Activated CD4-positive, alpha-beta T cell treated with anti-CD3 and anti-CD28 coated beads, Interleukin-2, amount 10 ng/mL, durations not matched to agents 7 days and 5 days (primary cell): ENCODE measurements at places on chromosomes 4 and X. TPM values are rescaled to one million over a fixed set of nuclear protein-coding genes. Genes with fewer than 3 reads are reported as not detected.

GRCh38 chr4:159292137-159292896 is 189.4 kb downstream of the RAPGEF2 start:
- no peaks in the 10 kb centered on the region for H3K27me3 ChIP-seq
- H3K4me3 ChIP-seq = no peak overlapping the region
- no peak for DNase-seq
- H3K27ac ChIP-seq = no peak overlapping the region
- H3K4me1 ChIP-seq = no peaks in the 10 kb centered on the region

DNA sequence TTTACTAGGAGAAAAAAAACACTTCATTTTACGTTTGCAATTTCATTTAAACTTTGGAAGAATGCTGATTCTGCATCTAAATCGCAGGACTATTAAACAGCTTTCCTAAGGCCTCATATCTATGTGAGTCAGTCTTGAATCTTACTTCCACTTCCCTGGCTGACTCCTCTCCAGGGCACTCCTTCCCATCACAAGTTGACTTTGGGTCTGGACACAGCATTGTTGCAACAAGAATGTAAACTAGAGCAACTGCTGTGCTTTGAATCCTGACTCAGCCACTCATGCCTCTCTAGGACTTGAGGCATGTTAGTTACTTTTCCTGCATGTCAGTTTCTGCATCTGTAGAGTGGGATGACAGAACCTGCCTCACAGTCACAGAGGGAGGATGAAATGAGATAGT is 413.8 kb downstream of the FAT4 start:
- H3K4me1 ChIP-seq = no peaks in the 10 kb centered on the region
- no peaks in the 10 kb centered on the region for H3K27me3 ChIP-seq
- no peaks in the 10 kb centered on the region for H3K36me3 ChIP-seq
- H3K4me3 ChIP-seq = no peak overlapping the region

GRCh38 chr4:103076747-103077347 is at the start of gene SLC9B2:
Gene SLC9B2 (minus strand): TSS chr4:103076761. CDS start chr4:103067550, 9,211 bp downstream.
- H3K4me3 ChIP-seq = peak within 1 kb of the TSS; percentile 85
- H3K27ac ChIP-seq = peak within 1 kb of the TSS; percentile 98
- H3K27me3 ChIP-seq = no peaks in the 10 kb centered on the region
- no peak for DNase-seq
- peaks cover 47% of the 10 kb centered on the region for H3K4me1 ChIP-seq
- H3K36me3 ChIP-seq = peaks cover 32% of the 10 kb centered on the region

DNA sequence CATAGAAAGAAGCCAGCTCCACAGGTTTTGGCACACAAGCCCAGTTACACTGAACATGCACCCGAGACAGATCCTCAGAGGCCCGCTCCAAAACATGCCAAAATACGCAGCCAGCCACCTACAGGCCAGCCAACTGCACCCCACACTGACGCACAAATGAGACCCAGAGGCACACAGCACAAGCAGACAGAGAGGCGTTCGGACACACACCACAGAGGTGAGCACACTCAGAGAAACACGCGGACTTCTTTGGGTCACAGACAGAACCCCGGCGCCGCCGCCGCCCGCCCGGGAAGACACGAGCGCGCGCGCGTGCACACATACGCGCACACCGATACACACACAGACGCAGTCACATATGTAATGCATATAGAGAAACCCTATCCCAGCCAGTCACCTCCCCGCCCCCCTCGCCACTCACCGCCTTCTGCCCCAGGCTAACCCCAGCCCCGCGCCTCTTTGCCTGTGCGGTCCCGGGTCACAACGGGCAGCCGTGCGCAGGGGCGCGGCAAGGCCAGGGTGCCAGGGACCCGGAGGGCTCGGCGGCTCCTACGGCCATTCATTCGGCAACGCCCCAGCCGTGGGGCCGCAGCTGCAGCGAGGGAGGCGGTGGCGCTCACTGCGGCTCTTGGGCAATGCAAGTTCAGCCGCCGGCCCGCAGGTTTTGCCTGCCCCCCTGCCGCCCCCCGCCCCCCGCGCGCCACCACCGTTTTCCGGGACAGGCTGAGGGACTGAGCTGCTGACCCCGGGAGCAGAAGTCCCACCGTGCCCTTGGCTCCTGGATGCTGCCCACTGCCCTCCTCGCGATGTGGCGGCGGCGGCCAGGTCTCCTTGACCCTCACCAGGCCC is 553 bp downstream of the SEPTIN6 start:
- no peaks in the 10 kb centered on the region for H3K27me3 ChIP-seq
- peak; percentile 64 for DNase-seq
- H3K36me3 ChIP-seq = peaks cover 33% of the 10 kb centered on the region
- H3K4me1 ChIP-seq = peaks cover 23% of the 10 kb centered on the region

- DNase-seq = no peak
- H3K27me3 ChIP-seq = no peaks in the 10 kb centered on the region
- H3K4me3 ChIP-seq = no peak overlapping the region
Measured at GRCh38 chr4:5751666-5752375, 40.8 kb downstream of the EVC start.

- no peaks in the 10 kb centered on the region for H3K4me1 ChIP-seq
- DNase-seq = no peak
- H3K27ac ChIP-seq = peak overlapping the region; percentile 10
Measured at GRCh38 chr4:110637408-110638088, 14.7 kb upstream of the PITX2 start.

DNA sequence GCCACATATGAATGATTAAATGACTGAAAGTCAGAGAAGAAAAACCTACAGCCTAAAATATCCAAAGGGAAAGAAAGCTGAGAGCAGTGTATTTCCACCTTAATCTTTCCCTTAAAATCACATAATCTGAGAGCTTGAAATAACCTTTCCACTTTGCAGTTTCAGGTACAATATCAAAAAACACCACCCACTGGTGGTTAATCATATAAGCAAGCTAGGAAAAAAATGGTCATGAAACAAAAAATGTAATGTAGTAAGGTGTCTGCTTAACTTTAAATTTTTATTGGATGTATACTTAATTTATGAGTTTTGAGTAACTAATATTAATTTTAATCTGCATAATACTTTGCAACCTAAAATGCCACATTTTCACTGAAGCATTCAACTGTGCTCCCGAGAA is 3.2 kb downstream of the PRDM5 start:
- peaks cover 43% of the 10 kb centered on the region for H3K27me3 ChIP-seq
- H3K4me3 ChIP-seq = no peak overlapping the region
- no peak for DNase-seq
- no peak overlapping the region for H3K27ac ChIP-seq
- peaks cover 4% of the 10 kb centered on the region for H3K36me3 ChIP-seq
- H3K4me1 ChIP-seq = peaks cover 12% of the 10 kb centered on the region

DNA sequence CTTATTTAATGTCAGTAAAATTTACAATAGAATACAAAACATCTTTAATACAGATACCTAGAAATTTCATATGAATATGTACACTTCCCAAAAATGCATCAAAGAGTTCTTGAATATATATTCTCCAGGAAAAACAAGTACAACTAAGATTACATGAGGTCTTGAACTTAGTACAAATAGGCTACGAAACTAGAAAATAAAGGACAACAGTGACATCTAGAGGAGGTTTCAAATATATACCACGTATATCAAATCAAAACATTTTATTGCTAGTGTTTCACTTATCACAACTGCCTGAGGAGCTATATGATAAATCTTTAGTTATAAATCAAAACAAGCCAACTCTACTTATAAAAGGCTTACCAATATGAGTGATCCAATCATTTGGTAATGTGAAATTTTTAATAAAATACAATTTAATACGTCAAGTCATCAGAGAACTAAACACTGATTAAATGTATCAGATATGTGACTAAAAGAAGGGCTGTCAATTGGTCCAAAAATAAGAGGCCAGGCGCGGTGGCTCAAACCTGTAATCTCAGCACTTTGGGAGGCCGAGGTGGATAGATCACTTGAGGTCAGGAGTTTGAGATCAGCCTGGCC is 36.6 kb downstream of the ANAPC10 start:
- H3K27ac ChIP-seq = no peak overlapping the region
- no peak overlapping the region for H3K4me3 ChIP-seq
- peaks cover 5% of the 10 kb centered on the region for H3K36me3 ChIP-seq
- DNase-seq = no peak
- H3K27me3 ChIP-seq = no peaks in the 10 kb centered on the region
- H3K4me1 ChIP-seq = peaks cover 23% of the 10 kb centered on the region

- H3K4me3 ChIP-seq = no peak overlapping the region
- no peak overlapping the region for H3K27ac ChIP-seq
- no peaks in the 10 kb centered on the region for H3K4me1 ChIP-seq
- DNase-seq = no peak
- no peaks in the 10 kb centered on the region for H3K27me3 ChIP-seq
Measured at GRCh38 chrX:28981952-28982351, 394.7 kb downstream of the IL1RAPL1 start.

DNA sequence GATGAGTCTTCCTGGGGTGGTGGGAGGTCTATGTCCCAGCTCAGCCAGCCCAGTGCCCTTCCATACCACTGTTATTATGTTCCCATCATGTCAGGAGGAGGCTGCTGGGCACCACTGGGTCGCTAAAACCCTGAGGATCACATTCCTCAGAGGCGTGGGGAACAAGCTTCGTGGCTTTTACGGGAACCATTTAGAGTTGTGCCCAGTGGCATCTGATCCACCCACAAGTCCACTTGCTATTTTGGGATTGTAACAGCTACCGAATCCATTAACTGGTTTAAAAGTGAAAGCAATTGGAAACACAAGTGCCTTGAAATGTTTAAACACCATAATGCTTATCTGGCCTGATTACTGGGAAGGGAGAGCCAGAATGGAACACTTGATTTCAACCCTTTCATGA is 13.1 kb upstream of the CCKAR start:
- no peak overlapping the region for H3K4me3 ChIP-seq
- no peaks in the 10 kb centered on the region for H3K4me1 ChIP-seq
- no peaks in the 10 kb centered on the region for H3K36me3 ChIP-seq
- H3K27ac ChIP-seq = no peak overlapping the region
- H3K27me3 ChIP-seq = no peaks in the 10 kb centered on the region

DNA sequence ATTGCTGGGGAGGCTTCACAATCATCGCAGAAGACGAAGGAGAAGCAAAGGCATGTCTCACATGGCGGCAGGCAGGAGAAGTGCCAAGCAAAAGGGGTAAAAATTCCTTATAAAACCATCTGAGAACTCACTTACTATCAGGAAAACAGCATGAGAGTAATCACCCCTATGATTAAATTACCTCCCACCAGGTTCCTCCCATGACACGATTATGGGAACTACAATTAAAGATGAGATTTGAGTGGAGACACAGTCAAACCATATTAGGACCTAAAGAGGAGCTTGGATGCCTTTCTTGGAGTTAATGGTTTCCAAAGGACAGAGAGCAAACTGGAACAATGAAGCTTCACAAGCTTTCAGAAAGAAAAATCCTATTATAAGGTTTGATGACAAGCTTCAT is 168.4 kb upstream of the SMARCAD1 start:
- no peaks in the 10 kb centered on the region for H3K4me1 ChIP-seq
- no peaks in the 10 kb centered on the region for H3K27me3 ChIP-seq
- H3K27ac ChIP-seq = no peak overlapping the region
- DNase-seq = no peak
- H3K4me3 ChIP-seq = no peak overlapping the region

DNA sequence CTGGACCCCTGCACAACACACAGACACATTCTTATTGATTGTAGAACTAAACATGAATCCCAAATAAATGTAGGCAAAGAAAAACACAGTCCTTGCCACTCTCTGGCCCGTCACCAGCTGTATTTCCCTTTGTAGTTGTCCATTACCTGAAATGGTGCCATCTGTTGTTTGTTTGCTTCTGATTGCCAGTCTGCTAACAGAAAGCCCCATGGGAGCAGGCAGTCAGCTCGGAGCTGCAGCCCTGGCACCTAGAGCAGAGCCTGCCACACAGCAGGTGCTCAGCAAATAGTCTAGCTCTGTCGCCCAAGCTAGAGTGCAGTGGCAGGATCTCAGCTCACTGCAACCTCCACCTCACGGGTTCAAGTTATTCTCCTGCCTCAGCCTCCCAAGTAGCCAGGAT is 28.9 kb downstream of the CPLX1 start:
- no peak overlapping the region for H3K27ac ChIP-seq
- no peak overlapping the region for H3K4me3 ChIP-seq
- H3K36me3 ChIP-seq = no peaks in the 10 kb centered on the region
- H3K4me1 ChIP-seq = peaks cover 44% of the 10 kb centered on the region

GRCh38 chr4:104279744-104280143 is 214.9 kb downstream of the CXXC4 start:
- no peak for DNase-seq
- no peaks in the 10 kb centered on the region for H3K4me1 ChIP-seq
- no peaks in the 10 kb centered on the region for H3K27me3 ChIP-seq
- no peak overlapping the region for H3K27ac ChIP-seq
- no peaks in the 10 kb centered on the region for H3K36me3 ChIP-seq
- no peak overlapping the region for H3K4me3 ChIP-seq

The SULT1B1 gene
- total RNA-seq = 7.1 TPM

The HGFAC gene
- total RNA-seq = not detected

The PDZD4 gene
- 0.60 TPM for total RNA-seq

The TBC1D1 gene
- 73.9 TPM for total RNA-seq

The PNCK gene
- total RNA-seq = not detected

The CXXC4 gene
- total RNA-seq = not detected

The PORCN gene
- 12.5 TPM for total RNA-seq

The CCKAR gene
- not detected for total RNA-seq
